ENCODE measurements at places on chromosomes 11 and 22.
A peak's percentile ranks its signal among the peaks of the same experiment; 100 is the strongest.

DNA sequence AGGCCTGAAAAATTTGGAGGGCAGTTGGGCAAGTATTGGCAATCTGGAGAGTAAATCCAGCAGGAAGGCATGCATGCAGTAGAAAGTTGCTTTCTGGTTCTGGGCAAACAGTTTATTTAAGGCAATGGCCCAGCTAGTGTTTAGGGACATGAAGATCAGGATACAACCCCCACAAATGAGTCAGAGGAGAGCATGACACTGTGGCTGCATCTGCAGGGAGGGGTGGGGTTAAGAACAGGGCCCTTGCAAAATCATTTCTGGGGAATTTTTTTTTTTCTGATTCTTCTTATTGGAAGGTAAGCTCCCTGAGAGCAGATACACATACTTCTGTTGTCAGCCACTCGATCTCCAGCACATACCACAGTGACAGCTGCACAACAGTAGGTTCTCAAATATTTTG is 61.1 kb downstream of the FDX1 start:
- DNase-seq = peak; percentile 24

- no peak for DNase-seq
Measured at GRCh38 chr11:95924414-95924760, 480 bp upstream of the MTMR2 start.

DNA sequence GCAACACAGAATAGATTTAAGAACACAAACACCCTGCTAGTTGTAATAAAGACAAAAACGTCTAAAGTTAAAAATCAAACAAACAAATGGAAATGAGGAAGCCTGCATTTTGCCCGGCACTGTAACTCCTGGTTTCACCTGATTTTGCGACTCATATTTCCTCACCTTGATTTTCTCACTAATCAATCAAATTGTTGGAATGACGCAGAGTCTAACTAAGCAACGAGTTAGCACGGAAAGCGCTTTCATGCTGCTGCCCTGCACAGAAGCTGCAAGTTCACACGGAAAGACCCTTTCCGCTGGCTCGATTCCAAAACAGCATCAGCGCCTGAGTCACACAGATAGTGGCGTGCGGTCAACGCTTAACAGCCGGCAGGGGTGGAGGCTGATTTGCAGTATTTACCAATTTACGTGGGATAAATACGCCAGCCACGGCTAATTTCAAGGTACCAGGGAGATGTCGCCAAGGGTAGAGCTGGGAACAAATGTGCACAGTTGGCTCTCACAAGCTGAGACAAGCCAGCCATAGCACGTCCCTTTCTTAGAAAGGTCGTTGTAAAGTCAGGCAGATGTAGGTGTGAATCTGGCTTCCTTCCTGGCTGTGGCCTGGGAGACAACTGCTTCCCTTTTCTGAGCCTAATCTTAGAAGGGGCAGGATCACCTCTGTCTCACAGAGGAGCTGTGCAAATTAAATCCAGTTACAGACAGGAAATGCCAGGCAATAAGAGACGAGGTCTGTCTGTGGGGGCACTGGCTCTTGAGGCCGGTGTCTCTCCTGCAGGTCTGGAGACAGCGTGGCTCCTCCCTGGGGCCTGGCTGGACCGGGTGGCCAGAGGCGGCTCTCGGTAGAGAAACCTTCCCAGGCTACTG is 76.9 kb upstream of the TTLL12 start:
- peak; percentile 82 for DNase-seq

- no peak for DNase-seq
Measured at GRCh38 chr11:94271885-94272372, 32.5 kb upstream of the IZUMO1R start.

GRCh38 chr11:17578296-17578695 is 31.2 kb downstream of the OTOG start:
- DNase-seq = no peak

DNA sequence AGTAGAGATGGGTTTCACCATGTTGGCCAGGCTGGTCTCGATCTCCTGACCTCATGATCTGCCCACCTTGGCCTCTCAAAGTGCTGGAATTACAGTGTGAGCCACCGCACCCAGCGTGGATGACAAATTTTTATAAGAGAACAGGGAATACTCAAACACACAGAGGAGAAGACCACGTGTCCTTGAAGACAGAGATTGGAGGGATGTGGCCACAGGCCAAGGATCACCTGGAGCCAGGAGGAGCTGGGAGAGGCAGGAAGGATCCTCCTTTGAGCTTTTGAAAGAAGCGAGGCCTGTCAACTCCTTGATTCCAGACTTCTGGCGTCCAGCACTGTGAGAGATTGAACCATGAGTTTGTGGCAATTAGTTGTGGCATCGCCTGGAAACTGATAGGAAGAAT is 1049.5 kb downstream of the TBC1D22A start:
- no peak for DNase-seq

DNA sequence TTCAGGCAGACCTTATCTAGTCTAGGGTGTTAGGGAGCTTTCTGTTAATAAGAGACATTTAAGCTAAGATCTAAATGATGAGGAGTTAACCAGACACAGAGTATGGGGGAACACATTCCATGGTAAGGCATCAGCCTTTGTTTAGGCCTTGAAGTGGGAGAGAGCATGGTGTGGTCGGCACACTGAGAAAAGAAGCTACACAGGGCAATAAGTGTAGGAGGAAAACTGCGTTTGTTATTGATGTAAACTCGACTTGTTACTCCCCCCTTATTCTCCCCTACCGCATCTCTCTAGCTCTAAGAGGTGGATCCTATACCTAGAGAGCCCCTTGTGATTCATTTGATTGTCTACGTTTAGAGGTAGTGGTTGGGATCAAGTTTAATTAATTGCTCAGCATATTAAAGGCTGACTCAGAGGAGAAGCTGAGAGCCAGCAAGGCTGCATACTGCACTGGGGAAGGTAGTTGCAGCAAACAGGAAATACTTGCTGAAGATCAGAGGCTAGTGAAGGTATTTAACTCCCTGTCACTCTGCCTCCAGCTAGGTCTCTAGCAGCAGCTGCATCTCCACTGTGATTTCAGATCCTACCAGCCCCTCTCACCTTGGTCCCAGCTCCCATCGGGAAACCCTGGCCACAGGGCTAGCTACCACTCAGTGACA is 86.8 kb upstream of the TEAD1 start:
- no peak for DNase-seq

- no peak for DNase-seq
Measured at GRCh38 chr22:43446037-43446803, 34.4 kb downstream of the MPPED1 start.

DNA sequence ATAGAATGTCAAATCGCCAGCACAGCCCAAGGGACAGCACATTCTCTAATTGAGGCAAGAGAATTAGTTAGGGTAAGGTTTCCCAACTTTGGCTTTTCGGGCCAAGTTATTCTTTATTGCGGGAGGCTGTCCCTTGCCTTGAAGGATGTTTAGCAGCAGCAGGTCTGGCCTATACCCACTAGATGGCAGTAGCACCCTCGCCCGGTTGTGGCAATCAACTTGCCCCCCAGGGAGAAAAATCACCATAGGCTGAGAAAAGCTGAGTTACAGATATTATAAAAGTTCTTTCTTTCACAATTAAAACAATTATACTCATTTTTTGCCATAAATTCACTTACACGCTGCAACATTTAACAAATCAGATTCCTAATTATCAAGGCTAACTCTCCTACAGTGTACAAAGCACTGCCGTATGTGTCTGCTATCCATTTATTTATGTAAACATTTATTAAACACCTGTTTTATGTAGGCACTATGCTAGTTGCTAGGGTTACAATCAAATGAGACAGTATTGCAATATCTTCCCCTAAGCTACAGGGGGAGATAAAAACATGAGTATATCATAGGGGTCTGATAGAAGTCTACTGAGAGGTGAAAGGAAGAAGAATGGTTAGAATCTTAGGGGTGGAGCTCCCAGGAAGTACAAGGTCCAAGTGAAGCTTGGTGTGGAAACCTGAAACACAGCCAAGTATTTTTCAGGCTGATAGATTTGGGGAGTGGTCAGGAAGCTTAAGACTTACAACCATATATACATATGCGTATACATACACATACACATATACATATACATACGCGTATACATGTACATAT is 452.3 kb downstream of the RAB38 start:
- DNase-seq = no peak

GRCh38 chr11:9461760-9462134 is 935 bp downstream of the ZNF143 start:
- DNase-seq = no peak

DNA sequence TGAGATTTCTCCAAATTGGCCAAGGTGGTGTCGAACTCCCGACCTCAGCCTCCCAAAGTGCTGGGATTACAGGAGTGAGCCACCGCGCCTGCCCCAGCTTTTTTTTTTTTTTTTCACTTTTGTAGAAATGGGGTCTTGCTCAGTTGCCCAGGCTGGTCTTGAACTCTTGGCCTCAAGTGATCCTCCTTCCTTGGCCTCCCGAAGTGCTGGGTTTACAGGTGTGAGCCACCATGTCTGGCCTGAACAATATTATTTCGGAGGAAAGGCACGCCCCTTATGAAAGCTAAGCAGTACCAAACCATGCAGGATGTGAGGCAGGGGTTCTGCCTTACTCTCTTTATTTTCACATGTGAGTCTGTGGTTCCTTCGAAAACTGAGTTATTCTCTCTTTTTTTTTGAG is 16.1 kb downstream of the MTCH2 start:
- DNase-seq = no peak

- no peak for DNase-seq
Measured at GRCh38 chr22:47022075-47022473, 259.6 kb downstream of the TBC1D22A start.

DNA sequence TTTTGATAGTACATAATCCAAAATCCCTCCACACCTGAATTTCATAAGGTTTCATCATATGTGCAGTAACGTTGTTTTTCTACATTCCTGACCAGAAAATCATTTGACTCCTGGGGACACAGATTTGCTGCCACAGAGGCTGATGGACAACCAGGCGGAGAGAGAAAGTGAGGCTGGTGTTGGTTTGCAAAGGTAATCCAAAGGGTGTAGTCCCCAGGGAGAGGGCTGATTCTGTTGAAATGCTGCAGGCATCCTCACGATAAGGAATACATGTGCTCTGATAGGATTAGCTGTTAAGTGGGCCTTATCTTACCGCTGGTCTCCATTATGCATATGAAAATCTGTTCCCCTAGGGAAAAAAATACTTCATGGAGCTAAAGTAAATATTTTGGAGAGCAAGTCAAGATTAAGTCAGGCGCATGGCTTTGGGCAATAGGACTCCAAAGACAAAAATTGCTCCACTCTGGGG is 8.1 kb downstream of the APOL6 start:
- no peak for DNase-seq

DNA sequence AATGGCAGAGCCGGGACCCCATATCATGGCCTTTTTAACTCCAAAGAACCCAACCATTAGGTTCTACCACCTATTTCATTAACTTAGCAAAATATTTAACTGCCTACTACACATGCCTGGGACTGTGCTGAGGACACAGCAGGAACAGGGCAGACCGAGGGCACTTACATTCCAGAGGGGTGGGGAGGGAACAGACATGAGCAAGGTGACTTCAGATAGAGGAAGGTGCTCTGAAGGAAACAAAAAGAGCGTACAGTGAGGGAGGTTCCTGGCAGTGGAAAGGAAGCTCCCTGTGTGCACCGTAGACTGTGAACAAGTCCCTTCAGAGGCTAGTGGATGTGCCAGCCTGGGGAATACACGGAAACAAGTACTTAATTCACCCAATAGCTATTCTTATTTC is 82.8 kb downstream of the NAT10 start:
- DNase-seq = no peak

GRCh38 chr11:10930972-10931760 is 73.3 kb upstream of the ZBED5 start:
- peak; percentile 34 for DNase-seq

GRCh38 chr11:36238881-36239280 is 50.3 kb downstream of the COMMD9 start:
- DNase-seq = no peak

DNA sequence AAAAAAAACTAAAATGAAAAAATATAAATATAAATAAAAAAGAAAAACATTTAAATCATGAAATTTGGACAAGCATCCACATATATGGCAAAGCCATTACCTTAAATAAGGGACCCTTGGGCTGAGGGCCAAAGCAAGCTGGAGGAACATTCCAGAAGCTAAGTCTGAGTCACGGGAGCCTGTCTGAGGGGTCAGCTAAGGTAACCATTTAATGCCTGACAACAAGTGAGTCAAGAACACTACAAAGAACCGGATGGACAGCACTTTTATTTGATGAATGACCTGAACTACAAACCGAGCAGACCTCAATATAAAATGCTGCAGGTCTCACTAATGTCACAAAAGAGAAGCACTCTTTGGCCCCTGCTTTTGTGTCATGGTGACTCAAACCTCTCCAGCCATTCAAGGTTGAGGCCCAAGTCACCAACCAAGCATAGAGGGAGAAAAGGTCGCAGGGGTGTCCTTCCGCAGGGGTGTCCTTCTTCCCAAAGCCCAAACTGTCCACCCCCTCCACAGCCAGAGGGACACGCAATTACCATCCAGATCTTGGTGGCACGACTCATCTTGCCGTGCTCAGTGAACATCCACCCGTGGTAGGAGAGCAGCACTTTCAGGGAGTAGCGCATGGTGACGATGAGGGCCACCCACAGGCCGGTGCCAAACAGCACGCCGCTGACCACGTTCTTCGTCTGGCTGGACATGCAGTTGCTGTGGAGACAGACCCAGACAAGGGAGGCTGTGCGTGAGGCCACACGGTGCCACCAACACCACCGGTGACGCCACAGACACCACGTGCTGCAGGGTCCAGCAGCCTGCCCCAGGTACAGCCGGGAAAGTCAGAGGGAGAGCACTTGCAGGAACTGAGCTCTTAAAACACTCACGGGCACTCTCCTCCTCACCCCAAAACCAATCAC is 34.5 kb downstream of the CPT1A start:
- DNase-seq = no peak
